ENCODE measurements at places on chromosomes 2 and 18.

DNA sequence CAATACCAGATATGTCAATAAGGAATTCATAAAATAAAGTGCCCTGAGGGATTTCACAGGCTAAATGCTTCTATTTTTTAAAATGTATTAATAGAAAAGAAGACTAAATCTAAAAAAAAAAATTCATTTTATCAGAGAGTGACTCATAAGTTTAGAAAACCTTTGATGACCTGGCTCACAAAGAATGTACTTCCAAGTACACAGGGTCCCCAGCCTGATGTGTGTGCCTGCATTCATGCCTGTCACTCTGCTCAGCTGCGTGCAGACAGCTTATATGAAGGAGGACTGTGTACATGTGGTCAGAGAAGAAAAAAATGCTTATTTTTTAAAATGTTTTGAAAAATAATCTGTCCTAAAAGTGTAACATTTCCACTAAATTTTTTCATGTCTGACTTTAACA is 3.0 kb upstream of the CPS1 start:
- no peak for DNase-seq

DNA sequence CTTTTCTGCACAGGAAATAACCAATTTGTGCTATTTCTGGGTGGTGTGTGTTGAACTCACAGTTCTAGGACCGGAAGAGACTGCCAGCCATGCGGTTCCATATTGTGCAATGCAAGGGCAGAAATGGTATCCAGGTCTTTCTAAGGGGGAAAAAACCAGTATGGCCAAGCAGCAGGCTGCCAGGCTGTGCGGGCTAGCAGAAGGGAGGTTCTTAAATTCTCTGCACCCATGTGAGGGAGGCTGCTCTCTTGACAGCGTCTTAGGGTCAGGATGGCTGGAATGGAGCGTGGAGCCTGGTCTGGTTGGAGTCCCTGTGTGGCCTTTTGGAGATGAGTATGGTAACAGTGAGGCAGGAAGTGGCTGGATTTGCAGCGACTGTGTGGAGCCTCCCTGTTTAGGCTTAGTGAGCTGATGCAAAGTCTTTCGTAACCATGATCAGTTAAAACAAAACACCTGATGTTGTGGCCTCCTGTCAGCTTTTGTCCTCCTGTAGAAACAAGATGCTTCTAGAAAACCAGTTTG is 52.6 kb downstream of the NCK2 start:
- no peak for DNase-seq

DNA sequence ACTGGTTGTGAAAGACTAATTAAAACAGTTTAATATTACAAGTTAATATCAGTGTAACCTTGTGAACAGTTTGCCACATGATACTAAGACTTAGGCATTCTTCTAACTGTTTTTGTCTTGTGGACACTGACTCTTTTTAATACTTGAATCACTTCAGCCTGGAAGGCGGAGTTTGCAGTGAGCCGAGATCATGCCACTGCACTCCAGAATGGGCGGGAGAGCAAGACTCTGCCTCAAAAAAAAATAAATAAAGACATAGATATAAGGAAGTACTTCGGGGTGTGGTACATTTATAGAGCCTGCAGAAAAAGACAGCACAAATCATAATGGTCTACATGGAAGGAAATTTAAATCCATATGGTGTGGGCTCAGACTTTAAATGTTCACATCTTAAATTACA is 300.4 kb upstream of the NETO1 start:
- no peak for DNase-seq

- DNase-seq, result no peak
These were observed 74.6 kb downstream of the SLC4A3 start for GRCh38 chr2:219701847-219702634.

DNA sequence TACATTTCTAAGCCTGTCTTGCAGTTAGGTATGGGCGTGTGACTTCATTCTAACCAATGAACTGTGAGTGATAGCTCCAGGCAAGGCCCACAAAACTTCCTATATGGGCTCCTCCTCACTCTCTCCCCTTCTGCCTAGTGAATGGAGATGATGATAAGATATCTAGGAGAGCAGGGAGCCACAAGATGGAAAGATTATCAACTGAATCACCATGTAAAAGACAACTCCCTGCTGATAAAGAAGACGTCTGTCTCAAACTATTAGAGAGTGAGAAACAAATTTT is 237.1 kb downstream of the GPD2 start:
- DNase-seq, result no peak

- DNase-seq, result no peak
These were observed 104.7 kb downstream of the KLHL29 start for GRCh38 chr2:23489471-23490322.

DNA sequence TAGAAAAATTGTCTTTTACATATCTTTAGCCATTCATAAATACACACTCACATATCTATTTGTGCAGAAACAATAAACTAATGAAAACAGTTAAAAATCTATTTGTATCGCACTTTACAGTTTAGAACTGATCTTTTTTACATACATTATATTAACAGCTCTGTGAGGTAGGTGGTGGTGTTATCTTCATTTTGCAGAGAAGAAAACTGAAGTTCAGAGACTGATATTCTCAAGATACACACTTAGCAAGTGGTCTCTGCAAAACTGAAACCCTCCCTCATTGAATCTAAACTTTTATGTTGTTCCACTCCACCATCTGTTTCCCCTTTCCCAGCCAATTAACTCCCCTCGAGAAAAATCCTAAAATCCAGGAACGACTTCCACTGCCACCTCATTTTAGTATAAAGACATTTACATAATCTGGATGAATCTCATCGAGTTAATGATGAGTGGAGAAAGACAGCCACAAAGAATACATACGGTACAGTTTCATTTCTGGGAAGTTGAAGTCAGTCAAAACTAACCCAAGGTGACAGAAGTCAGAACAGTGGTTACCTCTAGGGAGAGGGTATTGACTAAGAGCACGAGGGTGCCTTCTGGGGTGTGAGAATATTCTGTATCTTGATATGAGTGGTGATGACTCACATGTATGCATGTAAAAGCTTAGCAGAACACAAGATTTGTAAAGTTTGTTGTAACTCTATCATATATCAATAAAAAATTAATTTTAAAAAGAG is 524.2 kb upstream of the TCF4 start:
- DNase-seq, result no peak

- DNase-seq, result peak; percentile 5
These were observed 6.5 kb upstream of the CAPN10 start for GRCh38 chr2:240579771-240580614.

- DNase-seq, result no peak
These were observed 443.1 kb downstream of the CCDC85A start for GRCh38 chr2:56626927-56627326.

GRCh38 chr2:14722904-14723570 is 90.5 kb downstream of the LRATD1 start:
- DNase-seq, result no peak

DNA sequence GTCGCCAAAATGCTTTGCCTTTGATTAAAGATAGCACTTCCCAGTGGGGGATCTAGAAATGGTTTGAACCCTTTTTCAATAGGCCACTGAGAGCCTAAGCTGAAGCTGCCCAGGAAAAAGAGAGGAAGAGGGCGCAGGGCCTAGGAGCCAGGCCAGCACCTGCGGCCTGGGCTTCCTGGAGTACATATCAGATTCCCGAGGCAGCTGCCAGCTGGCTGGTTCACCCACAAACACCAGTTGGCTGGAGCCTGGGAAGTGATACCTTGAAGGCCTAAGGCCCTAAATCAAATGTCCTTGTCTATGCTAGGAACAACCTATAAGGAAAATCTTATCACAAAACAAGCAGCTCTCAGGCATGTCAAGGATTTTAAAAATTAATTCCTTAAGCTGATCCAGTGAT is 37.1 kb downstream of the ANKRD44 start:
- DNase-seq, result peak; percentile 75

DNA sequence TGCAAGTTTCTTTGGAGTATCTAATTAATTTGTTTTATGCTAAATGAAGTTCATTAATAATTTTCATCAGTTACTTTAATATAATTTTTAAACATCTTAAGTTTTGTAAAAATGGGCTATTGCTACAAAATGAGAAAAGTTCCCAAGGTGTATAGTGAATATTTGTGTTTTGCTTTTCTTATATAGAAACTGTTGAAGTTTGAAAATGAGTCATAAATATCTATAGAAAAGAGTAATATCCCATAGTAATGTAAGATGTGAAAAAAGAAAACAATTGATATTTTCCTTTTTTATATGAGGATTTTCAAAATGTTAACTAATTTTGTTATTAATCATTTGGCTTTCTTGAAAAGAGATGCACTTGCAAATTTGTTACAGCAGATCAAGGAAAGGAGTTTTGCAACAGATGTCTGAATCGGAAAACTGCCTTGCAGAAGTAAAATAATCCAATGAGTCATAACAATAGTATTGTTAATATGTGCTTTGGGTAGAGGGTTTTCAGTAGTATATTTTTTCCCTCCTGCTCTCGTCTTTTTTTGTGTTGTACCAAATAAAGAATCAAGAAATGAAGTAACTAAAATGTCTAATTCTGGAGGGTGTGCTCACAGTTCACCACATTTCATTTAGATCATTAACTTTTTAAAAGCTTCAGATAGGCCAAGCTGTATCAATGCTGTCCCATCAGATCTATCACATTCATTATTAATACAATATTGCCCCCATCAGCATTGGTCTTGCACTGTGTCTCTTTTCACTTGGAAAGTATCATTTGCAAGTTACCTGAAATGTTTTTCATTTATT is 15.5 kb downstream of the DUSP19 start:
- DNase-seq, result no peak

DNA sequence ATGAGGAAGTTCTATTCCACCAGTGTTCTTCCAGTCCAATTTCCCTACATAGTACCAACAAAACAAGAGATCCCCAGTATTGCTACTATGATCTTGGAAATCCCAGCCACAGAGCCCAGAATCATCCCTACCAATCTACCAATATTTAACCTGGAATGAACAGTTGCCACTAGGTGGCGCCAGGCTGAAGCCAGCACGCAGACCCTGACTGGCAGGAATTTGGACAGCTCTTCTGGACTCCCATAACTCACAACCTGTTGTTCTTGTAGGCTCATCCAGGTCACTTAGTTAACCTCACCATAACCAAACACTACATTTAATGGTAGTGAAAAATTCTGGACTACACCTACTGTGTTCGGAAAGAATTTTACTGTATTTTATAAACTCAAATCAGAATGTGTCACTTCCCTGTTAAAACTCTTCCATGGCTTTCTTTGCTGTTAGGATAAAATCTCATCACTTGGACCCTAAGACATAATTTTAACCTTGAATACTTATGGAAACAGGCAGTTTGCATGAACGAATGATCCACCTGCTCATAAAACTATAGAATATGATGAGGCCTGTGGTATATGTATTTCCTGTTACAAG is 59.8 kb upstream of the SLC38A11 start:
- DNase-seq, result peak; percentile 26

GRCh38 chr2:58911877-58912276 is 670.8 kb upstream of the FANCL start:
- no peak for DNase-seq

DNA sequence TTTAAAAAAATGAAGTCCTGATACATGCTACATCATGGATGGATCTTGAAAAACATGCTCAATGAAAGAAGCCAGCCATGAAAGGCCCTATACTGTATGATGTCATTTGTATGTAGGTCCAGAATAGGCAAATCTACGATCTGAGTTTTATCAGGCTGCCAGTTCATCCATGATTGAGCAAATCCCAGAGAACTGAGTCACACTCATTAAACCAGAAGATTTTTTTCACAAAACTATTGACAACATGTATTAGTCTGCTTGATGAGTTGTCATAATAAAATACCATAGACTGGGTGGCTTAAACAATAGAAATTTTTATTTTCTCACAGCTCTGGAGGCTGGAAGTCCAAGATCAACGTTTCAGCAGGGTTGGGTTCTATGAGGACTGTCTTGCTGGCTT is 130.7 kb downstream of the MREG start:
- DNase-seq, result no peak

DNA sequence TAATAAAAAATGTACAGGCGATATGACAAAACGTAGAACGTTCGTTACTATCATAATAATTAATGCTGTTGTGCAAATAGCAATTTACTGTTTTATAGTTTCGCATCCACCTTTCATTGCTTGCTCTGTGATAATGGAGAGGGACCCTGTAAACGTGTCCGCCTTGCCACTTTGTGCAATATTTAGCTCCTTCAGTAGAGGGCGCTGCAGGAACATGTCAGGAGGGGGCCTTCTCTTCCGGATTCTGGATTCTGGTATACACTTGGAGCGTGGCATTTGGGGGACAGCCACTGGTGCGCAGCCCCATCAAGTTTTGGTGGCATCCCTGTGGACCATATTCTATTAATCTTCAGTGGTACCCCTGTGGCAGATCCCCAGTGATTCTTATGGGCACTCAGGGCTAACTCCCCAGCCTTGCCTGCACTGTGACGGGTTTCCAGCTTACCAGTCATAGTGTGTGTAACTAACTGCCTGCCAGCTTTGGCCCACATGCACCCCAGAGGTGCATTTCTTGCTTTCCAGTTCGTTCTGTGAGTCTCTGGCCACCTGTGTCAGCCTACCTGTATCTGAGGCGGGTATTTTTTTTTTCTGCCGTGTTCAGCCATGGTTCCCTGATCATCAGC is 140.3 kb downstream of the CYRIA start:
- DNase-seq, result no peak

DNA sequence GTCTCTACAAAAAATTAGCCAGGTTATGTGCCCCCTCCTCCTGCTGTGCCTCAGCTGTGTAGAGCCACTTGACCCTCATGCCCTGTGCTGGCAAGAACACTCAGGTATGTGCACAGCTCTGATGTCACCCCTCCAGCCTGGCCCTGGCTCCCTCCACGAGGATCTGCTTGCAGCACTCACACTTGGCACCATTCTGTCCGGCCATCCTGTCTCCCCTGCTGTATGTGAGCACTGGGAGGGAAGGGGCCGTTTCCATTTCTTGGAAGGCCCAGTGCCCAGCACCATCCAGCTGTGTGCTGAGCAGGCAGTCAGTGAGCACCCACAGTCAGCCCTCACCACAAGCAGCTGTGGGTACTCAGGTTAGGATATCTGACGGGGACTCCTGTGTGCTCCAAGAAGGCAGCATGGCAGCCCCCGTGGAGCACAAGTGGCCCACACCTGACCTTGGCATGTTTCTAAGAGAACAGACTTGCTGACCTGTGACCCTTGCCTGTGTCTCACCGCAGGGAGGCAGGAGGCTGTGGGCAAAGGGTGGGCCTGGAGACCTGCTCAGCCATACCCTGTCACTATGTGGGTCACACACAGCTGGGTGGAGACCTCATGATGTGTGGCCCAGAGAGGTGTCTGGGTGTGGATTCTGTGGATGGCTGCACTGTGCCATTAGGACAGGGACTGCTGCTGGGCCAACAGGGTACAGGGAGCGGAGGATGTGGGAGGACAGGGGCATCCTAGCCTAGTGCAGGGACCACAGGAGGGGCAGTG is 31.5 kb downstream of the USP34 start:
- DNase-seq, result no peak

All from NCI-H2171 (cell line).